ENCODE measurements at places on chromosomes 7 and 10. TPM values are rescaled to one million over a fixed set of nuclear protein-coding genes. Genes with fewer than 3 reads are reported as not detected.

DNA sequence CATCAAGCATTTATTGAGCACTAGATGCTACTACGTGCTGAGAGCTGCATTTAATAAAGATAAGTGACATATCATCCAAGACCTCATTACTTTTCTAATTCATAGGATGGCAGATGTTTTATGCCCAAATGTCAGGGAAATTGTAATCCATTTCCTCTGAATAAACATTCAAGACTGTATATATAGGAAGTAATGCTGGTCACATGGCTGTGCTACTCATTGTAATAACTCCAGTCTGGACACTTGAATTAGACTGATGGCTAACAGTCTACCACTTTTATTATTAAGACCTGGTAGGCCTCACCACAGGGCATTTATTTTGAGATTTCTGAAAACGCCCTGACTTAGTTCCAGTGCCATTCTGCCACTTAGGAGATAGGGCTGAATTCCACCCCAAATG is 36.6 kb downstream of the PIK3AP1 start:
- no peak for DNase-seq

DNA sequence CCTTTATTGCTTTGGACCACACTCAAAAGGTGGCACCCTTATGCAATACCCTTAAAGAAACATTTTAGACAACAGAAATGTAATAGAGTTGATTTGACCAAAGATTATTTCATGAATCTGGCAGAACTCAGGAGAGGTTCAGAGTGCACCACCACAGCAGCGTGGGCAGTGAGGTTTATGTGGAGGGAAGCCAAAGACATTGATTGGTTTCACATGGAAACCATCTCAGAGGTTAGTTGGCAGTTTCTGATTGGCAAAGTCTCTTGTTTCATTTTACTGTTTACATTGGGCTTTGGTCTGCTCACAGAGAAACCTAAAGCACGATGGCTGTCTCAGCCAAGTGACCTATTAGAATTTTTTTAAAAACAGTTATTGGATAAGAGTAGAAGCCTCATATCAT is 101.3 kb downstream of the SDHAF3 start:
- DNase-seq: no peak

Gene PRRT4
- total RNA-seq: 0.18 TPM

Gene CACNB2
- total RNA-seq: not detected

- no peak for DNase-seq
Measured at GRCh38 chr7:6271694-6272440, 557 bp downstream of the CYTH3 start.

- DNase-seq: no peak
Measured at GRCh38 chr7:119969054-119969453, 303.9 kb upstream of the KCND2 start.

DNA sequence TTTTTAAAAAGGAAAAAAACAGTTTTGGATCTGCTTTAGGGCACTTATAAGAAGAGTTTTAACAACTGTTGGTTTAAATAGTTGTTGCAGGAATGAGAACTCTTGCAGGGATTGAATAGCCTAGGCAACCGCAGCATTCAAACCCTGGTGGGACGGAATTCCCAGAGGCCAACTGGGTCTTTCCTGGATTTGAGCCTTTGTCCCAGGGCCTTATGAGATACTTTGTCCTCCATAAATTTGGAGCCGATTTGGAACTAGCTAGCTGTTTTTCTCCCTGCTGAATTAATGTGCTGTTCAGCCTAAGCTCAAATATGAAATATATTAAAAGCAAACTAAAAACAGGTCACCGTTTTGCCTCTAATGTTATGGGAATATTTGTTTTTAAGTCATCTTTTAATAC is 109.6 kb downstream of the LRMDA start:
- DNase-seq: no peak

DNA sequence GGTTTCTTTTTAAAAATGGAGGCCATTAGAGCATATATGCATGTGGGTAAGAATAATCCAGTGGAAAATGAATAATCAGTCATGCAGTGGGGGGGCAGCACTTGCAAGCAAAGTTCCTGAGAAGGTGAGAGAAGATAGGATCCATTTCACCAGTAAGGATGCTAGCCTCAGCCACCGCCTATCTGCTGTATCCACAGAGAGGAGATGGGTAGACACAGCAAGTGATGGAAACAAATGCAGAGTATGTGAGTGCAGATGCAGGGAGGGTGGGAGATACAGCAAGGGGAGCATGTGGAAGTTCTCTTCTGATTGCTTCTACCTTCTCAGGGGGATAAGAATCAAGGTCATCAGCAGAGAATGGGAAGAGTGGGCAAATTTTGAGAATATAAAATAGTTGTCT is 171.4 kb upstream of the PDE1C start:
- no peak for DNase-seq

Gene SORCS1
- not detected for total RNA-seq

Gene KIAA1549
- total RNA-seq: 1.1 TPM

DNA sequence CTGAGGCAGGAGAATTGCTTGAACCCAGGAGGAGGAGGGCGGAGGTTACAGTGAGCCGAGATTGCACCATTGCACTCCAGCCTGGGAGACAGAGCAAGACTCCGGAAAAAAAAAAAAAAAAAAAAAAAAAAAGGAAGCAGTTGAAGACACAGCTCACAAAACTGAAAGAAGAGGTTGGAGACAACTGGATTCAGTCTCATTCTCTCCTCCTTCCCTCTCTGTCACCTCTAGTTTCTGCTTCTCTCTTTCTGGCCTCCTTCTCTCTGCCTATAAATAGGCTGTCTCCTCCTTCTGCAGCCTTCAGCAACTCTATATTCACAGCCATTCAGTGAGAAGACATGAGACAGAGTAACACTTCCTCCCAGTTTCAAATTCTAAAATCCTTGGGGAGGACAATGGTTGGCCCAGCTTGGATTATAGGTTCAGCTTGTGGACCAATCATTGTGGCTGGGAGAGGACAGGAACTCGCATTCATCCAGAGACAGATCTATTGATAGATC is 125.6 kb upstream of the HABP2 start:
- DNase-seq: no peak

DNA sequence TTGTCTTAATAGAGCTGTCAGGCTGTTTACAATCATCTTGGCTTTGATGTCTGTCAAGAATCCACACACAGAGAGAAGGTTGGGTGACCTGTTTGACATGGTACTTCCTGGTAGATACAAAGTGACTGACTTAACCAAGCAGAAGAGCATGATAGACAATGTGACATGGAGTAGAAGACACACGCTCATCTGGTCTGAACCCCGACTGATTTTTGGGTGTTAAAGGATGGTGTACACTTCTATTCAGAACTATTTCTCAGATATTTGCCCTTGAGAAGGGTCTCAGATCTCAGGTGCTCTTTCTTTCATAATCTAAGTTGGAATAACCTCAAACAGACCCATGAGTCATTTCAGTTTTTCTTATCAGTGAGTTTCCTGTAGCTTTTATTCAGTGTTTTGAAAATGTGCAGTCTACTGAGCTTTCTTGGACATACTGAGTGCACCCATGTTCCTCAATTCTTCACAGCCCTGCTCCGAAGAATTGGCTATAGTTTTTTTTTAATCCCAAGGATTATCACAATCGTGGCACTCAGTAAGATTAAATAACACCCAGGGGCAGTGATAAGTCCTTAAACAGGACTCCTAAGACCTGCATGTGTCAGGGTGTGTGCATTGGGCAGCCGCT is 46.4 kb upstream of the NXPH1 start:
- no peak for DNase-seq

- DNase-seq: peak; percentile 71
Measured at GRCh38 chr10:70093335-70093944, 39.2 kb downstream of the AIFM2 start.

- DNase-seq: peak; percentile 55
Measured at GRCh38 chr10:121927318-121927840, 452 bp downstream of the ATE1 start.

Gene RTKN2
- 3.8 TPM for total RNA-seq

- DNase-seq: peak; percentile 98
Measured at GRCh38 chr10:43362191-43362839, 9.1 kb upstream of the FXYD4 start.

Gene NXPH1
- total RNA-seq: not detected

- DNase-seq: peak; percentile 73
Measured at GRCh38 chr7:43758029-43758821, at the start of gene BLVRA. BLVRA (plus strand) TSS chr7:43758680; CDS start chr7:43771159, 12,479 bp downstream.

GRCh38 chr7:32536585-32536984 is 41.3 kb downstream of the AVL9 start:
- no peak for DNase-seq

DNA sequence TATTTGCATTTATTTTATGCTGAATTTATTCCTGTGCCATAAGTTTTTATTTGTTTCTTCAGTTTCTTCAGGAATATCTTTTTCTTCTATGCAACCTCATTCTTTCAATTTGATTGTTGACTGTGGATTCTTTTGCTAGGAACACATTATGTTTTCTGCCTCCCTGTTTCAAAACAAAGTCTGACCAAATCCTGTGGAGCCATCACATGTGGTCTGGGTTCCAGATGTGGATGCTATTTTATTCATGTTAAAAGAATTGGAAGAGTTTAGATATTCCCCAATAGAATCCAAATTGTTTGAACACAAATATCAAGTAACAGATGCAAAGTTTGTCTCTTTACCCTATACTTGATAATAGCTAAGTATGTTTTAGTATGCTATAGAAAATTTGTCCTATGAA is 56.8 kb upstream of the LRRC17 start:
- DNase-seq: no peak

Gene VTI1A
- 39.0 TPM for total RNA-seq

GRCh38 chr10:86603256-86603655 is 51.1 kb upstream of the OPN4 start:
- no peak for DNase-seq

Gene TFEC
- total RNA-seq: 1.0 TPM

- DNase-seq: no peak
Measured at GRCh38 chr10:49001870-49002672, 62.4 kb upstream of the LRRC18 start.

DNA sequence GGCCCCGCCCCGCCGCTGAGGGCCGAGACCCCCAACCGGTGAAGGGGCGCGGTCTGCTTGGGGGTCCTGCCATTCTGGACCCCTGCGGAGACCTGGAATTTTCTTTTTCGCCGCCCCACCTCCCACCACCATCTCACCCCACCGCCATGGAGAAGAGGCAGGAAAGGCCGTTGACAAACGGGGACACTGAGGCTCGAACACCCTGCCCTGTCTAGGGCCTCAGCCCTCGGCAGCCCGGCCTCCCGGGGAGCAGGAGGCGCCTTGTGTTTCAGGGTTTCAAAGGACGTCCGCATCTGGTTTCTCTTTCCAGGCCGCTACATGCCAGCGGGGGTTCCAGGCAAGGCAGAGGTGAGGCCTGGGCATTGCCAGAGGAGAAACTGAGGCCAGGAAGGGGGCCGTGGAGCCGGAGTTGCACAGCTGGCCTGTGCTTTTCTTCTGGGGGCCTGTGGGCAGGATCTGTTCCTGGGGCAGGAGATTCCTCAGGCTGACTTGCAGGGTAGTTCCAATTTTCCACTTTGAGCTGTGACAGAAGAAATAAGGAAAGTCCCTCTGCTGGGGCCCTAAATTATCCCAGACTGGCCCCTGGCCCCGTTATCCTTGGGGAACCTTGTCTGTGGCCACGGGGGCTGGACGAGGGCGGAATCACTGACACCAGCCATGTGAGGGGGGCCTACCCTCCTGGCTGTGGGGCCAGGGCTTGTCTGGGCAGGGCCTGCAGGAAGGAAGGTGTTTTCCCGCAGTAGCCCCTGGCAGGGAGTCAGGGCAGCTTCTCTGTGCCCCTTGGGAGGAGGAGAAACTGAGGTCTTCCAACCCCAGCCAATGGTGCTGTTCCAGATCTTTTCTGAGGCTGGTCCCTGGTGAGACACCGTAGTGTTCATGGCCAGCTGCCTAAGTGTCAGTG is 900 bp upstream of the MICALL2 start:
- DNase-seq: no peak

- no peak for DNase-seq
Measured at GRCh38 chr7:16822029-16822428, 17.2 kb upstream of the AGR2 start.

Data from activated CD8-positive, alpha-beta memory T cell treated with anti-CD3 and anti-CD28 coated beads, Interleukin-2, amount 10 ng/mL, durations not matched to agents 7 days and 5 days (primary cell).